ENCODE measurements at places on chromosomes 1 and 21. TPM values are rescaled to one million over a fixed set of nuclear protein-coding genes. Genes with fewer than 3 reads are reported as not detected.

C1orf74 gene
- total RNA-seq: 0.75 TPM

C8B gene
- not detected for total RNA-seq

DNA sequence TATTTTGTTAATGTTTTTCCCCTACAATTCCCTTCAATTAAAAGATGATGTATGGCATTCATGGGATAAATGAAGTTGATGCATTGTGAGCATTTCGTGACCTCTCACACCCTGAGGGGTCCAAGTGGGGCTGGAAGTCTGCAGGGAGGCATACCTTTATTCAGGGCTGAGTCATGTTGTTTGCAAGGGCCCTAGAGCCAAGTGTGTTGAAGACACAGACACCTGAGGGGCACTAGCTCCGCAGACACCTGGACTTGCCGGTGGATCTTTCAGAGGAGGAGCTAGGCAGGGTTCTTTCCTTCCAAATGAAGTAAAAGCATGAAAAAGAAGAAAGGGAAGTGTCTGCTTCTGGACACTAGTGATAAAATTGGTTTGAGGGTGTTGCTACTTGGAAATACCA lies 57.0 kb upstream of the RGS7 start:
- no peak for DNase-seq

DNA sequence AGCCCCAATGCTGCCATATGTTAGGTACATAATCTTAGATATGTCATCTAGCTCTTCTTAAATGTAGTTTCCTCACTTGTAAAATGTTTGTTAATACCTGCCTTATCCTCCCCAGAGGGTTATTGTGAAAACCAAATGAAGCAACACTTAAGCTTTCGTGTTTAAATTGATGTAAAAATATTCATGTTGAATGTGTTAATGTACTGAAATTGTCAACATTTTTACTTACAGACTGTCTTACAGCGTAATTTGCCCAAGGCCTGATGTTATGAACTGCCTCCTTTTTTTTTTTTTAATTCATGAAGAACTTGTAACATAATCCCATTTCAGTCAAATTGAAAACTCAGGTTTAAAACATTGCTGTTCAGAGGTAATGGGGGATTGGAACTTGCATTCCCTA lies 25.6 kb upstream of the ENAH start:
- DNase-seq: no peak

DNA sequence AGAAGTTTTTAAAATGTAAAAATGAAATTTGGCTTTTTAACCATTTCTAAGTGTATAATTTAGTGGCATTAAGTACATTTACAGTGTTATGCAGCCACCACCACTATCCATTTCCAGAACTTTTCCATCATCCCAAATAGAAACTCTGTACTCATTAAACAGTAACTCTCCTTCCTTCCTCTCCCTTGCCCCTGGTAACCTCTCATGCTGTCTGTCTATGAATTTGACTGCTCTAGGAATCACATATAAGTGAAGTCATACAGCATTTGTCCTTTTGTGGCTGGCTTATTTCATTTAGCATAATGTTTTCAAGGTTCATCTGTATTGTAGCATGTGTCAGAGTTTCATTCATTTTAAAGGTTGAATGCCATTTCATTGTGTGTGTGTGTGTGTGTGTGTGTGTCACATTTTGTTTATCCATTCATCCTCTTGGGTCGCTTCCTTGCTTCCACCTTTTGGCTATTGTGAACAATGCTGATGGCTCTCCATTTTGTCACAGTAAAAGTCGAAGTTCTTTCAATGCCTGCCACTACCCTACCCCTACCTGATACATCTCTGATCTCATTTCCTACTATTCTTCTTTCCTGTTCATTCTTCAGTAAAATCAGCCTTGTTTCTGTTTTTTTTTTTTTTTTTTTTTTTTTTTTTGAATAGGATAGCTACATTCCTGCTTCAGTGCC lies 45.3 kb downstream of the F3 start:
- DNase-seq: no peak

Data from natural killer cell (primary cell).